Fibroblast of lung (primary cell): ENCODE measurements at places on chromosomes 2 and 18. TPM values are rescaled to one million over a fixed set of nuclear protein-coding genes. Genes with fewer than 3 reads are reported as not detected.

Gene EVA1A
- 10.0 and 22.8 TPM in 2 replicates for polyA plus RNA-seq

Gene NCKAP5
- 1.9 and 6.2 TPM in 2 replicates for polyA plus RNA-seq

Gene FKBP1B
- 11.9 and 18.0 TPM in 2 replicates for polyA plus RNA-seq

Gene GAREM2
- 1.6 TPM in 2 replicates for polyA plus RNA-seq

Gene RUFY4
- not detected in 2 replicates for polyA plus RNA-seq

Gene TANC1
- polyA plus RNA-seq: 21.4 and 32.7 TPM in 2 replicates

Gene FSHR
- polyA plus RNA-seq: not detected in 2 replicates

Gene DCDC2C
- polyA plus RNA-seq: not detected in 2 replicates

Gene SLC4A3
- polyA plus RNA-seq: 0.93 and 1.4 TPM in 2 replicates

Gene RFX8
- polyA plus RNA-seq: 4.3 and 10.4 TPM in 2 replicates

Gene FANCL
- polyA plus RNA-seq: 13.8 and 15.2 TPM in 2 replicates

Gene ALPP
- polyA plus RNA-seq: not detected in 2 replicates

Gene CNGA3
- 0.03 TPM in 1 of 2 replicates, not detected in the other for polyA plus RNA-seq

Gene RIF1
- polyA plus RNA-seq: 11.2 and 14.8 TPM in 2 replicates

Gene TWIST2
- polyA plus RNA-seq: 85.2 and 97.7 TPM in 2 replicates
